A549 (cell line): ENCODE measurements at places on chromosomes 13 and 19.

GRCh38 chr13:92590503-92590908 lies 636.1 kb upstream of the GPC6 start:
- DNase-seq: no peak

DNA sequence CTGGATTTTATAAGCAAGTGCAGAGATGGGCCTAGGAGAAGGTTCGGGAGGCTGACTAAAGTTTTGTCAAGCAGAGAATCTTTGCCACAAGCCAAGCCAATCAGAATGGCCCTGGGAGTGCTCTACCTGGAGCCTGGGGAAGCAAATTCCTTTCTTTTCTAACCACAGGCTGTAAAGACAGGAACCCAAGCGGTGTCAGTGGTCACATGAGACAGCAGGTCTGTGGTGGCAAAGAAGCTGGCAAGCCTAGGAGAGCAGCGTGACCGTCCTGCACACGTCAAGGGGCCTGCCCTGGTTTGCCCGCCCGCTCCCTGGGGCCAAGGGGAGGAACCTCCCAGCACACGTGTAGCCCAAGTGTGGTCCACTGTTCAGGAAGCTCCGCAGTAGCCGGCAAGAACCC lies 90.8 kb downstream of the IPO5 start:
- no peak for DNase-seq

DNA sequence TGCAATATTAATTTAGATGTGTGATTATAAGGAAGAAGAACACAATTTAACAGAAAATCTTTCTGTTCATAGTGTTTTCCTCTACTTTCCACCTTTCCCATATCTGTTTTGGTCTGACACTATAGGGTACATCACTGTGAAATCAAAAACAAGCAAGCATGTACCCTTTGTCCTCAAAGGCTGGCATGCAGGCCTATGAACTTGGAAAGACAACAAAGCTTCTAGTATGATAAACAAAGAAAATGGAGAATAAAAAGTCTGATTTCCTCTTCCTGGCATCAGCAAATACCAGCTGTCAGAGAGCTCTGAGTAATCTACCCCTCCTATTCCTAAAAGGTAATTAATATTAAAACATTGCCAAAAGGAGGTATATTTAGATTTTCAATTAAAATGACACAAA lies 5.6 kb upstream of the NEK3 start:
- DNase-seq: no peak

GRCh38 chr13:34698945-34699344 lies 243.1 kb upstream of the NBEA start:
- DNase-seq: no peak

- DNase-seq: no peak
These were observed 86.3 kb downstream of the LRCH1 start for GRCh38 chr13:46639033-46639981.

DNA sequence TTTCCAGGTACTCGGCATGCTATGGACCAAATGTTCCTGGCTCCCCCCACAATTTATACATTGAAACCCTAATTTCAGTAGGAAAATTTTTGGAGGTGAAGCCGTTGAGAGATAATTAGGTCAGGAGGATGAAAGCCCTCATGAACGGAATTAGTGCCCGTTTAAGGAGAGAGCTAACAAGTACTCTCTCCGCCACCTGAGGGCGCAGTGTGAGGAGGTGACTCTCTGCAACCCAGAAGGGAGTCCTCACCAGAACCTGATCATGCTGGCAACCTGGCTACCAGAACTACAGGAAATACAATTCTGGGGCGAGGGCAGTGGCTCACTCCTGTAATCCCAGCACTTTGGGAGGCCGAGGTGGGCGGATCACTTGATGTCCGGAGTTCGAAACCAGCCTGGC lies 397.8 kb downstream of the SLITRK5 start:
- DNase-seq: peak; percentile 5

DNA sequence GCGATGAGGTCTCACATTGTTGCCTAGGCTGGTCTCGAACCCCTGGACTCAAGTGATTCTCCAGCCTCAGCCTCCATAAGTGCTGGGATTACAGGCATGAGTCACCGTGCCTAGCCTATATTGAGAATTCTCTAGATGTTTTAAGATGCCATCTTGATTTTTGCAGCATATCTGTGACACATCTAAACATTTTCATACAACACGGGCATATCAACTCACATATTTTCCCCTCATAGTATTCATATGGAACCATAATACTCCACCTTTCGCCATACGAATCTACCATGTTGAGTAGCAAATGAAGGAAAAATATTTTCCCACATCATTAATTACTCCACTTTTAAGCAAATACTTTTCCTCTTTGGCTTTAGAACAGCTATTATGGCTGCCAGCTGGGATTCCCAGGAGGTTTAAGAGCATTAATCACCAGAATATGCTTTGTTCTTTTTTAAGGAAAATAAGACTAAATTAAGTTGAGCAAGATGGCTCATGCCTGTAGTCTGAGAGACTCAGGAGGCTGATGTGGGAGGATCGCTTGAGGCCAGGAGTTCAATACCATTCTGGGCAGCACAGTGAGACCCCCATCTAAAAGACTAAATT lies 56.9 kb upstream of the GTF2F2 start:
- DNase-seq: no peak

GRCh38 chr13:30857636-30858035 lies 48.4 kb upstream of the MEDAG start:
- no peak for DNase-seq

DNA sequence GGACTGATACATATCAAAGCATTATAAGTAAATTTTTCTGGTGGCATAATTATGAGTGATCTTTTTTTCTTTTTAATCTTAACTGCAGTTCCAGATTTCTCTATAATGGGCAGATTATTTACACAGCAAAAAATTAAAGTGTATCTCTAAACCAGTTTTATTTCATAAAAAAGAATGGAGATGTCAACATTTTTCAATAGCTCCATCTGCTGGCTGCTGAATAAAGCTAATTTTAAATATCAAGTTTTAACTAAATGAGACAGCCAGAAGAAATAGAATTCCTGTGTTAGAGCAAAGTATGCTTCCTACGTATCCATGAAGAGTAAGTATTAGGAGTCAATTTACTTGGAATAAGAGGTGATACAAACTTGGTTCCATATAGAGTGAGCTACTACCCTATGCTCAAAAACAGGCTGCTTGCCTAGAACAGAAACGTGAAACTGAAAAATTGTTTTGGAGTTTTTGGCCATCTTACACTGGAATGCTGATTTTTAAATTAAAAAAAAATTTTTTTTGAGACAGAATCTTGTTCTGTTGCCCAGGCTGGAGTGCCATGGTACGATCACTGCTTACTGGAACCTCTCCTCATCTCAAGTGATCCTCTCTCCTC lies 5.0 kb upstream of the PDS5B start:
- no peak for DNase-seq

- DNase-seq: no peak
These were observed 65.0 kb upstream of the TRPC4 start for GRCh38 chr13:37934339-37935191.

DNA sequence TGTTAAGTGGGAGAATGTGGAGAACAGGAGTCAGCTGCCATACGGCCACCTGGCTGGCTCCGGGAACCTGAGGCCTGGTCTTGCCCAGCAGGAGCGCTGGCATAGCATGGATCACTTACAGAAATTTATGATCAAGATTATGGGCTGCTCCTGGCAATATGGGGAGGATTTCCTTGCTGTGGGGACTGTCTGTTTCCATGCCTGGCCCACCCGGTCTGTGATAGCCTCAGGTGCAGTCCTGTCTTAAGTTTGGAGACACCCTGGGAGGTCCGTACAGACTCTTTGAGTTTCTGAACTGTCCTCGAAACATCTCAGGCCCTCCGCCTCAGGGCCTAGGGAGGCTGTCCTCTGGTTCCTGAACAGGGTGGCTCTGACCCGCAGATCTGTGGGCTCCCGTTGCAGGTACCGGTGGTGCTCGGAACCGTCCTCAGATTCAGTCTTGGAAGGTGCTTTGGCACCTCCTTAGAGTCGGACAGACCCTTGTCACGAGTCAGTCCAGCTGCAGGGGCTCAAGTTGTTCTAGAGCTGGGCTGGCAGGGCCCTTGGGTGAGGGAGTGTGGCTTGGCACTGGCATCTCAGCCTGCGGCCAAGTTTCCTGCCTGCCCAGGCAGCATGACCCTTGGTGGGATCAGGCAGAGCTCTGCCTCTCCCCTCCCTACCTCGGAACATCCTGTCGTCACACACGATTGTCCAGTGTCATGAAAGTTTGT lies 4.9 kb downstream of the TFDP1 start:
- DNase-seq: no peak

GRCh38 chr19:7417671-7418324 lies 69.1 kb downstream of the ARHGEF18 start:
- DNase-seq: no peak

DNA sequence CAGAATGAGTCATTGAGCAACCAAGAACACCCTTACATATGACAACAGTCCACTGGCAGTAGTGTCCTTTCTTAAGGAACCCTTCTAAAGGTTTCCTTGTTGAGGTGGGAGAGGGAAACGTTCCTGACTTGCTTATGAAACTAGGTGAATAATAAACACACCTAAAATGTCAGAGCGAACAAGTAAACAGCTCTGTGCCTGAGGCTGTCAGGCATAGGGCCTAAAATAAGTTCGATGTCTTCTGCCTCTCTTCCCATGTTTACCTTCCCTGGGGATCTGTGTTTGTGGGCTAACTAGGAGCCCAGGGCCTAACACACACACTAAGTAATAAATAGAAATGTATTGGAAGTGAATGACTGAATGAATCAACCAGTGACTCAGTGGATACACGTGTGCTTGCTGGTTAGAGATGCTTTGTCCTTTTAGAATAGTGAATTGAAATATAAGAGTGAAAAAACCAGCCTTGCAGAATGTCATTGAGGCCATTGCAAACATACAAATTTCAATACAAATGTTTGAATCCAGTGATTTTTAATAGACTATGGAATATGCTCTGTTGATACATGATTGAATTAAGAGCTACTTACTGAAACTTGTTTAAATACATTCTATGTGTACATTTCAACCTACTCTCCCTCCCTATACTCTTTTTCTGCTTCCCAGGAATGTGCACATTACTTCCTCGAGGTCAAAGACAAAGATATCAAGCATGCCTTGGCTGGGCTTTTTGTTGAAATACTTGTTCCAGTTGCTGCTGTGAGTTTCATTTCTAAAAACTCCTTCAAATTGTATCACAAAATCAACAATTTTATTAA lies 102.9 kb downstream of the FRY start:
- DNase-seq: no peak

- DNase-seq: no peak
These were observed 135.3 kb upstream of the MCF2L start for GRCh38 chr13:112833551-112834257.

DNA sequence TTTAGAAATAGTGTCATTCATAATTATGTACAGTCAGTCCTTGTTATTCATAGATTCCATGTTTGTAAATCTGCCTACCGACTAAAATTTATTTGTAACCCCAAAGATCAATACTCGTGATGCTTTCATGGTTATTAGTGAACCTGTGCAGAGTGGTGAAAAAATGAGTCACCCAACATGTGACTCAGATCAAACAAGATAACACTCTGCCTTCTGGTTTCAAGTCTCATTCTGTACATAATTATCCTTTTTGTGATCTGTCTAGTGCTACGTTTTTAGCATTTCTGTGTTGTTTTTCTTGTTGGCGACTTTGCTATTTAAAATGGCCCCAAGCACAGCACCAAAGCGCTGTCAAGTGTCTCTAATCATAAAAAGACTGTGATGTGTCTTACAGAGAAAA lies 274.7 kb downstream of the SUCLA2 start:
- DNase-seq: no peak

GRCh38 chr13:29196409-29197074 lies 376.4 kb downstream of the MTUS2 start:
- no peak for DNase-seq

- no peak for DNase-seq
These were observed 10.3 kb downstream of the CYP2B6 start for GRCh38 chr19:41001243-41001971.

DNA sequence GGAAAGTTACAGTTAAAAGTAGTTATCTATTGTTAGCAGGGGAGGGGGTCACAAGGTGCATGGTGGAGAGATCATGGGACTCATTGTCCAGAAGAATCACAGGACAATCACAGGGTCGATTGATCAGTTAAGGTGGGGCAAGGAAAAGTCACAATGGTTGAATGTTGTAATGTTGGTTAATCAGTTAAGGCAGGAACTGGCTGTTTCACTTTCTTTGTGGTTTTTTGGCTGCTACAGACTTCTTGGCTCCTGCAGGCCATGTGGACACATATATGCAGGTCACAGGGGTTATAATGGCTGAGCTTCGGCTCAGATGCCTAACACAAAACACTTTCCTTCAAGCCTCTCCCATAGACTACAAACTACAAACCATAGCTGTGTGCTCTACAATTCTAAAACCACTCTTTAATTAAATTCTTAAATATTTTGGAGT lies 6.9 kb upstream of the ZNF431 start:
- no peak for DNase-seq

- DNase-seq: no peak
These were observed 510.1 kb upstream of the NBEA start for GRCh38 chr13:34431827-34432581.

DNA sequence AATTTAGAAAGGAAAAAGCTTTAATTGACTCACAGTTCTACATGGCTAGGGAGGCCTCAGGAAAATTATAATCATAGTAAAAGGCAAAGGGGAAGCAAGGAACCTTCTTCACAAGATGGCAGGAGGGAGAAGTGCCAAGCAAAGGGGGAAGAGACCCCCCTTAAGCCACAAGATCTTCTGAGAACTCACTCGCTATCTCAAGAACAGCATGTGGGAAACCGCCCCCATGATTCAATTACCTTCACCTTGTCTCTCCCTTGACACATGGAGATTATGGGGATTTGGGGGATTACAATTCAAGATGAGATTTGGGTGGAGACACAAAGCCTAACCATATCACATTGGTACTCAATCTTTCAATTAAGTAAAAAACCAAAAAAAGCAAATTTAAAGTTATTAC lies 1778.7 kb upstream of the MIR17HG start:
- DNase-seq: no peak

DNA sequence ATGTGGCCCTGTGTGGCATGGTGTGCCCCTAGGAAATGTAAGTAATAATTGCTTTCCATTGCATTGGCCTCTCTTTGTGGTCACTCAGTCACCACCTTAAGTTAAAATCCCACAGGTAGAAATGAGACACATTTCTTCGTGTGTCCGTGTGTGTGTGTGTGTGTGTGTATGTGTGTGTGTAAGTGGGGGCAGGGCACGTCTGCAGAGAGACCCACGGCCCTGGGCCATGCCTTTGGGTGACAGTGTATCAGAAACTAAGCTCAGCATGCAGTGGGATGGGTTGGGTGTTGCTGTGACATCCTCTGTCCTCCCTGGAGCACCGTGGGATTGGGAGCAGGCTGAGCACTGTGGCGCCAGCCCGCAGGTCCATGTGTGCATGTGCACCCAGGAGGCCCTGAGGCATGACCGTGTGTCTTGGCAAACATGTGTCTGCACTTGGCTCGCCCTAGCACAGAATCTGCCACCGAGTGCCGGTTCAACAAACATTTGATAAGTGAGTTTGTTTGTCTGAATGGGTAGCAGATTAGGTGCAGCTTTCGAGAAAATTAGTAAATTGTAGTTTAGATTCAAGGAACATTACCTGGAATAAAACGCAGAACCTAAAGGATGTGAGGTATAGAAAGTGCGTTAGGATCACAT lies 91.8 kb downstream of the WTIP start:
- no peak for DNase-seq
